Epithelial cell of proximal tubule (primary cell): ENCODE measurements at places on chromosomes 5 and 9. TPM values are rescaled to one million over a fixed set of nuclear protein-coding genes. Genes with fewer than 3 reads are reported as not detected.
A peak's percentile ranks its signal among the peaks of the same experiment; 100 is the strongest.

Gene ZNF483
- 2.2 and 2.5 TPM in 2 replicates for total RNA-seq

Gene OMD
- not detected in 2 replicates for total RNA-seq

Gene KLF9
- total RNA-seq = 3.8 and 6.3 TPM in 2 replicates

Gene ETF1
- 65.1 and 125 TPM in 2 replicates for total RNA-seq

Gene PPP3R2
- total RNA-seq = not detected in 2 replicates

Gene UGT3A2
- total RNA-seq = not detected in 2 replicates

Gene BHMT
- total RNA-seq = 1.2 and 1.4 TPM in 2 replicates

Gene NANS
- total RNA-seq = 117 and 147 TPM in 2 replicates

Gene WDR38
- total RNA-seq = not detected in 2 replicates

Gene OGN
- total RNA-seq = not detected in 2 replicates

Gene PCDHGA9
- total RNA-seq = 1.1 and 1.9 TPM in 2 replicates

Gene CXCL14
- 0.06 and 0.14 TPM in 2 replicates for total RNA-seq

Gene PITX1
- total RNA-seq = 0.14 and 1.6 TPM in 2 replicates

Gene TRIO
- total RNA-seq = 109 and 170 TPM in 2 replicates

Gene PNPLA7
- under 0.01 and 0.06 TPM in 2 replicates for total RNA-seq

Gene SOHLH1
- not detected in 2 replicates for total RNA-seq

DNA sequence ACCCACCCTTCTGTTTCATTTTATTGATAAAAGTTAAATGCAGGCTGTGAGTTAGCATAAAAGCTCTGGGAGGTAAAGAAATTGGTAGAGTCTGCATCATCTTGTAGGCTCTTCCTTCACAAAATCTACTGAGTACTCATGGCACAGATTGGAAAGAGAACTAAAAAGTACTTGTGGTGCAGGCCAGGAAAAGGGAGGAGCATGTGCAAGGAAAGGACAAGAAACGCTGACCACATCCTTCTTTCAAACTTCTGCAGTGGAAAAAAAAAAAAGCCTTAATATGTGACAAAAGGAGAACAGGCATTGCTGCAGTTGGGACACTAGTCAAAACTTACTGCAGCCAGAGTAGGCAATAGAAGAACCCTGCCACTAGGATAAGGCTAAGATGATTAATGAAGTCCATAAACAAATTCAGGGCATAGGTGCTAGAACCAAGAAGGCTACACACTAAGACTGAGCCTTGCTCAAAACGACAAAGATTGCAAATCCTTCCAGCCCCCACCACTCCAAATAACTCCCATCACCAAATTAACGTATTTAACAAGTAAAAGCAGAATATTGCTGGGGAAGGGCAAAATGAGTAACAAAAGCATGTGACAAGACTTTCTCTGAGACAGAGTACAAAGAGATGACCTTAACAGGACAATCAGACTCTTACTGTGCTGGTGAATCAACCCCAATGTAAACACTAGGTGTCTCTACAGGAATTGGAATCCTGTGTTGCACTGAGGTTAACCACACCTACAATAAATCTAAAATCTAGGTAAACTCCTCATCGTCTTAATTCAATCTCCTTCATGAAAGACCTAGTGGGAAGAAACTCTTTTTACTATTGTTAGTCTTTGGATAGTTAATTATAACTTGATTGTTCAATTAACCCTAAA lies 1024.8 kb downstream of the TLE1 start:
- DNase-seq = no peak

DNA sequence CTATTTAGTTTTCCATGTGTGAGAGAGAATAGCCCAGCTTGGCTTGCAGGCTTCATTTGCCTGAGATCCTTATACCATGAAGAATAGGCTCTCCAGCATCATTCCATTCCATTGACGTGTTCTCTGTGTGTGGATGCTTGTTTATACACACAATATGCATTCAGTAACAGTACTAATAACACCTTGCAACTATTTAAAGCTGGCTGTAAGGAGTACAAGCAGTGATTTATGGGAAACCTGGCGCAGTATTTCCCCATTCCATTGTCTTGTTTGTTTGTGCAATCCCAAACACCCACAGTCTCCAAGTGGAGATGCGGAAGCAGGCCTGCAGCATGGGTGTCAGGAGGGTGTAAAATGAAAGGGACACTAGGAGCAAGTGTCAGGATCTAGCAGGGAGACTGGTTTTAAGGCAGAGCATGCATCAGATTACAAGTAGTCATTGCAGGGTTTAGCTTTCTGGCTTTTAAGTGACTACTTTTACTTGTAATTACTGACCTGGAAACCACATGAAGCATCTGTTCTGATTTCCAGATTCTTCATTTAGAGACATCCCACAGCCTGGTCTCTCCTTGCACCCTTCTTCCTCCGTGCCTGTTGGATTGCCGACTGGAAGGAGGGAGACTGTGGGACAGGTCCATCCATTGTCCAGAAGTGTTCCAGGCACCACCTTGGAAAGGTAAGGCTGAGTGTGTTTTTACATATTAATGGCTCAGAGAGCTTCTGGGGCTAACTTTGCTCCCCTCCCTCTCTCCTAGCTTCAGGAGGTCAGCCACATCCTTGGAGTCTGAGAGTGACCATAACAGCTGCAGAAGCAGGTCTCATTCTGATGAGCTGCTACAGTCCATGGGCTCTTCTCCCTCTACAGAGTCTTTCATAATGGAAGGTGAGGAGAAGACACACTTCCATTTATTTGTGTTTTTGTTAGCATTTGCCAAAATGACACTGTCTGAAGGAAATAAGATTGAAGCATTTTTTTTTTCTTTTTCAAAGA lies 241.6 kb downstream of the ARHGEF28 start:
- no peak for DNase-seq

GRCh38 chr9:126503333-126504085 lies 110.2 kb upstream of the LMX1B start:
- DNase-seq = no peak

- DNase-seq = peak; percentile 71
Observed at GRCh38 chr5:127820910-127821553, 117.8 kb downstream of the CCDC192 start.

- peak; percentile 32 for DNase-seq
Observed at GRCh38 chr5:65926276-65926783, at the start of gene ERBIN. TSS of gene ERBIN (plus strand) at chr5:65926575. CDS start at chr5:65992719, 66,144 bp downstream.

DNA sequence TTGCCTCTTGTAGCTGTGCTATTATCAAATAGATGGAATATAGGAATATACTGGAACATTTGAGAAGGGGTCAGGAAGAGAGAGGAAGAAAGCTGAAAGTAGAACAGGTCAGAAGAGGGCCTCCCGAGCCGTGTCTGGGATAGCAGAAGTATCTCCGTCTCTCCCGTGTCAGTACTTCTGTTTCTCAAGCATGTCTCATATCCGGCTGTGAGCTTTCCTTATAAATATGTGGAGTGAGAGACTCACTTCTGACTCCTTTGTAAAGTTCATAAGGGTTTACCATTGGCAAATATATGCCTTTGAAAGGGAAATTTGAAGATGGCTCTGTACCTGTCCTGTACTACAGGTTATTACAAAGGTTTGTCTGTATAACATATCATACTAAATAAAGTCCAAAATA lies 50.3 kb downstream of the MOCS2 start:
- no peak for DNase-seq

DNA sequence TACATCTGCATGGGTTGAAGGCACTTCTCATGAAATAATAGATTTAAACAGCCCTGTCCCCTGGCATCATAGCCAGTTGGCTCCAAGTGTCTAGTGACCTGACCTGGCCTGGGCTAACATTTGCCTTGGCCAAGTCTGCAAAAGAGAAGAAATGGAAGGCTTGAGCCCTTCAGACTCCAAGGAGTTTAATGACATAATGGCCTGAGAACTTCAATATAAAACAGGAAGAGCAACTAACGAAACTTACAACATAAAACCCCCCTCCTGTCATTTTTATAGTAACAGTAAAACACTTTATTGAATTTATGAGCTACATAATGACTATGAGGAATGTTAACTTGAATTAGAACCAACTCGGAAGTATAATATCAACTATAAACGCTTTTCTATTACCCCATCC lies 218.8 kb upstream of the TBCA start:
- no peak for DNase-seq

DNA sequence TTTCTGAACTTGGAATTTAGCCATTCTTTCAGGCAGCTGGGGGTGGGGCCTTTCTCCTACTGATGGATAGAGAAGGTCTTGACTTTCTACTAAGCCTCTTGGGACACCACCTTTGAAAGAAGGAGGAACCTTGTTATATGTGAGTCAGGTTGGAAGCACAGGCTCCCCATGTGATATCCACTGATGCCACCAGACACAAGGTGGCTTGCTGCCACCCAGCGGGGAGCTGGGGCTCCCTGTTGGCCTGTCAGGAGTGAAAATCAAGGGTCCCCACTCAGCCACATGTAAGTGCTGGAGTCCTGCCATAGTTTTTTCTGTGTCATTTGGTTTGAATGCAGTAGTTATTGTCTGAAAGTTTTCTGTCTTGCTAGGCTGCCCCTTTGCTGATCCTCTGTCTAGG lies 252.4 kb upstream of the NFIL3 start:
- DNase-seq = no peak

DNA sequence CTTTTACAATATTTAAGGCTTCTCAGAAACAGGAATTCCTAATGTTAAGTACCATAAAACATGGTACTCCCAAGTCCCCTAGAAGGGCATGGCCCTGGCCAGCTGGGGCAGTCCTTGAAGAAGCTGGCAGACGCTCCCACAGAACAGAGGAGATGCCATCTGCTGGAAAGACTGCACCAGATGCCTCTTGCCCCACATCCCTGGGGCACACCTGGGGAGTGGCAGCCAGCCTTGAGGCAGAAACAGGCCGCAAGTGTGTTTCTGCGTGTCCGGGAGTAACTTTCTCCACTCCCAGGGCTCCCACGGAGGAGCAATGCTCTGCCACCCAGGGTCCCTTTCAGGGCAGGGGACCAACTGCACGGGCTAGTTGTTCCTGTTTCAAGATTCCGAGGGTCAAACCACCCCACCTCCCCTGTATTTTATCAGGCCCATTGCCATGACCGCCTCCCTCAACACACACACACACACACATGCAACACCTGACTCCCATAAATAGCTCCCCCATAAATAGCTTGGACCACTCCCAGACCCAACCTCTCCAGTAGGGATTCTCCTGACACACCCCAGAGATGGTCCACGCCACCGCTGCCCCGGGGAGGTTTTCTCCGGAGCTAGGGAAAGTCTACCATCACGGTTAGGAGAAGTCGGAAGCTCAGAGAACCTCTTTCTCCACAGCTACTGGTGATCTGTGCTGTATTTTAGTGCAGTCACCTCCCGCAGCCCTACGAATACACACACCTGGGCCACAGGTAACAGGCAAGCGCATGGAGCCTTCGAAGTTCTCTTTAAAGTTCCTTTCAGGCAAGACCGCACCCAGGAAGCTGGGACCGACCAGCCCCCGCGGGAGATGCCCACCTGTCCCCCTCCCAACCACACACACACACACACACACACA lies 1.5 kb downstream of the SPOCK1 start:
- DNase-seq = no peak

DNA sequence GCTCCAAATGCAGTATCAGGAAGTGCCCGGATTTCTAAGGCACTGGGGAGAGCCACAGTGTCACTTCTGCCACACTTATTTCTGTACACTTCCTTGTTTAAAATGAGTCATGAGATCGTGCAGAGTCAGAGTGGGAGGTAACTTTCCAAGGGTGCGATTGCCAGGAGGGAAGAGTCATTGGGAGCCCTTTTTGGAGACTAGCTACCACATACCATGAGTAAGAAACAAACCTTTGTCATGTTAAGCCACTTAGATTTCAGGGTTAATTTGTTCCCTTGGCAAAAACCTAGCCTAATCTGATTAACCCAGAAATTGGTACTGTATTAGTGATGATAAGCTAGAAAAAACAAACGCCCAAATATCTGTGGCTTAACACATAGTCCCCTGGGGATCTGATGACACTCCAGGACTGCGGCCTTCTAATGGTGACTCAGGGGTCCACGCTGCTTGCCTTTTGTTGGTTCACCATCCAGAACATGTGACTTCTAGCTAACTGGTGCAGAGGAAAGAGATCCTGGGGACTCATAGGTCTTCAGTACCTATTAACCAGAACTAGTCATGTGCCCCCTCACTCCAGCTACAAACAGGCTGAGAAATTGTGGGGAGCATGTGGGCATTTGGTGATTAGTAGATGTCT lies 48.6 kb upstream of the TLE1 start:
- DNase-seq = peak; percentile 84

DNA sequence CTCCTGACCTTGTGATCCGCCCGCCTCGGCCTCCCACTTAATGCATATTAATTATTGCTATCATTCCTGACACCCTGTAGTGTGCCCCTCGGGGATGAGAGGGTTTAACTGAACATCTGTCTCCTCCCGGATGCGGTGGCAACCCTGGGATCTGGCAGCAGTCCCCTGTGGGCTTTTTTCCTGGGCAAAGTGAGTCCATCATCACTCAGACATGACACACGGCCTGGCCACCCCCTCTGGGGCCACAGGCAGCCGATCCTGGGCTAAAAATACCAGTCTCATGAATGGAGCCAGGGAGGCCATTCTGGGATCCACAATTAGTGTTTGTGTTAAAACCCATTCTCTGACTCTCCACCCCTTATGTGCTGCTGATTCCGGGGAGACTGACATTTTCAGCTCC lies 161.2 kb downstream of the RGS3 start:
- no peak for DNase-seq

GRCh38 chr5:122736086-122736845 lies 38.6 kb upstream of the SNX2 start:
- no peak for DNase-seq

GRCh38 chr5:87394411-87395165 lies 18.1 kb downstream of the CCNH start:
- peak; percentile 79 for DNase-seq

DNA sequence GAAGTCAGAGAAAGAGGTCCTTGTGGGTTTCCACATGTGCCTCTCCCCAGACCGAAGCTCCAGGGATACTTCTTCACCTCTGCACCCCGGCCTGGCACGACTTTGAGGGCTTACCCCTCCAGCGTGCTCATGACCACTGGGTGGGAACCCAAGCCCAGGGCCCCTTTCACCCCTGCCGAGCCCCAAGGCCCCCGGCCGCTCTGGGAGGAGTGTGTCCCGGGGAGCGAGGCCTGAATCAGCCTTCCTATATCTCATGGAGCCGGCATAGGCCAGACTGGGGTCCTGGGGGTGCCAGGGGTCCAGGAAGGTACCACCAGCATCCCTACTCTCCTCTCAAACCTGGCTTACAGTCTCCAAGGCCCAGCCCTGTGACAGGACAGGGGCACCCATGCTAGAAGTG lies 17.1 kb downstream of the TERT start:
- no peak for DNase-seq

GRCh38 chr5:104540448-104540847 lies 977.9 kb upstream of the NUDT12 start:
- DNase-seq = peak; percentile 26

- DNase-seq = no peak
Observed at GRCh38 chr9:137313956-137314560, 12.0 kb upstream of the NRARP start.

DNA sequence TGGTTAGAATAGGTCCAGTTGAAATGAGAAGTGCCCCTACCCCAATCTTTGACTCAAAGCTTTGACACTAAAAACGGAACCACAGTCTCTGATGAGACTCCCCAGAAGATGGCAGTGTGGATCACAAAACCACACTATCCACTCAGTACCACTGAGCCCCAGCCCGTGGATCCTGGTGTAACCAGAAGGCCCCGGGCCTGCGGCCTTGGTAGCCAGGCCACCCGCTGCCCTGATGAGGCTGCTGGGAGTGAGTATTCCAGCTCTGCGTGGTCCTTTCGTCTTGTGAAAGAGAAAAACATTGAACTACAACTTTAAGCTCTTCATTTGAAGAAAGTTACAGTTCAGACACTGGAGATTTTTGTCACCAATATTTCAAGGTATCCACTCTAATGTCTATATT lies 42.2 kb upstream of the FBP1 start:
- DNase-seq = no peak
